Gastrocnemius medialis (tissue), 4 donors: ENCODE measurements at places on chromosomes 1 and 21. TPM values are rescaled to one million over a fixed set of nuclear protein-coding genes. Genes with fewer than 3 reads are reported as not detected.
A peak's percentile ranks its signal among the peaks of the same experiment; 100 is the strongest.

- DNase-seq = no peak
- no peaks in the 10 kb centered on the region for H3K36me3 ChIP-seq
- peaks cover 30% of the 10 kb centered on the region for H3K4me1 ChIP-seq
- no peak overlapping the region for H3K4me3 ChIP-seq
- H3K27me3 ChIP-seq = no peaks in the 10 kb centered on the region
Measured at GRCh38 chr1:16397120-16397519, 30.1 kb downstream of the SZRD1 start.

DNA sequence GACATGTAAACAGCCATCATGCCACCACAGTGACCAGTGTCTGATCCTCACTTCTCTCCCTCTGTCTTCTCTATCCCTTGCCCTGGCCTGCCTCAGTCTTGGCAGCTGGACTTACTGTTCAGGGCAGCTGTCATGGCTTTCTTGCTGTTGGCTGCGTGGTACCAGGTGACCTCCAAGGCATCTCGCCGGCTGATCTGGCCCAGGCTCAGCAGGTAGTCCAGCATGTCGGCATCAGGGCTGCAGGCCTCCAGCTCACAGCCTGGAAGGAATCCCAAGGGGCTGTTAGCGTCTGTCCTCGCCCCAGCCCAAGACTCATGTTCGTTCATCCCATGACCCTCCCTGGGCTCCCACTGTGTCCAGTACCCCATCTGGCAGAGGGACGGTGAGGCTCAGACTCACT lies 3.6 kb downstream of the FAM151A start:
- no peak overlapping the region for H3K4me3 ChIP-seq
- H3K4me1 ChIP-seq = no peaks in the 10 kb centered on the region
- no peaks in the 10 kb centered on the region for H3K27me3 ChIP-seq
- no peak overlapping the region for H3K27ac ChIP-seq
- no peak for DNase-seq

GRCh38 chr1:76677416-76678405 lies 189.6 kb upstream of the ST6GALNAC5 start:
- H3K4me3 ChIP-seq = no peak overlapping the region
- no peaks in the 10 kb centered on the region for H3K36me3 ChIP-seq
- no peaks in the 10 kb centered on the region for H3K4me1 ChIP-seq
- no peak overlapping the region for H3K27ac ChIP-seq

GRCh38 chr1:234533034-234533891 lies 54.3 kb upstream of the TARBP1 start:
- DNase-seq = peak; percentile 90
- peaks cover 98% of the 10 kb centered on the region for H3K4me1 ChIP-seq
- peak overlapping the region; percentile 100 for H3K27ac ChIP-seq
- H3K4me3 ChIP-seq = peak overlapping the region; percentile 42
- no peaks in the 10 kb centered on the region for H3K36me3 ChIP-seq
- H3K27me3 ChIP-seq = no peaks in the 10 kb centered on the region

KRTAP7-1 gene
- not detected for total RNA-seq

DNA sequence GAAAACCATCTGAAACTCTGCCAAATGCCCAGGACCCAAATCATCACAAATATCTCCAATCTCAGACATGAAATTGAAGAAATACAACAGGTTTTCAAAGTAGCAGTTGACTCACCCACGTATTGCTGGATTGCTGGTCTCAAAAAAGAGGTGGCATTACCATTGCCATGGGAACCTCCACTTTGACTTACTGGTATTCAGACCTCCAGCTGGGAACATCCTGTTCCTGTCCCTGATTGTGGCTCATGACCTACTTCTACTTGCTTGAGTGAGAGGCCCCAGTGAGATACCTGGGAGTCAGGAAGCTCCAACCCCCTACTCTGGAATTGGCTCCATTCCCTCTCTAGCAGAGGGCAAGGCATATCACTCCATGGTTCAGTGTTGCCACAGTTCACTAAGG lies 64.6 kb downstream of the NMNAT2 start:
- no peaks in the 10 kb centered on the region for H3K36me3 ChIP-seq
- H3K4me1 ChIP-seq = no peaks in the 10 kb centered on the region
- H3K27me3 ChIP-seq = no peaks in the 10 kb centered on the region
- no peak overlapping the region for H3K4me3 ChIP-seq
- no peak overlapping the region for H3K27ac ChIP-seq

ANGPTL3 gene
- 0.33 TPM for total RNA-seq

DNA sequence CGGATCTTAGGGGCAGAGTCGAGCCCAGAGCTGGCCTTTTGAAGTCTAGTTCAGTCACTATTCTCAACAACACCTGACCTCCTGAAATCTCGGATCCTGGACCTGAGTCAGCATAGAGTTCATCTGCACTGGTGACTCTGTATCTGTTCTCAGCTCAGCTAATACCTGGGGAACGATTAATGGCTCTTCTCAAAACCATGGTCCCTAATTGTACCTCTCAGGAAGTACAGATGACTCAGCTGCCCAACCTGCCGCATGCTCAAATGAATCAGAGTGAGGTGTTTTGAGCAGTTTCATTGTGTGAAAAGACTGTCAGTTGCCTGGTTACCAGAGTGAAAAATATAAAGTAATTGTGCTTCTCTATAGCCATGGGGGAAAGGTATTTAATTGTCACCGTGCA lies 89.2 kb downstream of the SLC35F3 start:
- DNase-seq = no peak
- no peak overlapping the region for H3K4me3 ChIP-seq
- no peaks in the 10 kb centered on the region for H3K4me1 ChIP-seq
- H3K27ac ChIP-seq = no peak overlapping the region
